ENCODE measurements at places on chromosomes 13 and 19.

- no peaks in the 10 kb centered on the region for H3K4me1 ChIP-seq
- H3K4me3 ChIP-seq = no peak overlapping the region
- DNase-seq = no peak
Measured at GRCh38 chr13:50449465-50449864, 394.0 kb downstream of the DLEU7 start.

- no peak overlapping the region for H3K27ac ChIP-seq
- no peaks in the 10 kb centered on the region for H3K27me3 ChIP-seq
- no peaks in the 10 kb centered on the region for H3K4me1 ChIP-seq
- H3K4me3 ChIP-seq = no peak overlapping the region
- no peaks in the 10 kb centered on the region for H3K36me3 ChIP-seq
- DNase-seq = no peak
Measured at GRCh38 chr13:44317752-44318151, 55.9 kb upstream of the SERP2 start.

- no peak for DNase-seq
- H3K4me3 ChIP-seq = no peak overlapping the region
- H3K27me3 ChIP-seq = peaks cover 98% of the 10 kb centered on the region
- H3K36me3 ChIP-seq = no peaks in the 10 kb centered on the region
Measured at GRCh38 chr13:27968316-27969081, 616 bp downstream of the CDX2 start.

DNA sequence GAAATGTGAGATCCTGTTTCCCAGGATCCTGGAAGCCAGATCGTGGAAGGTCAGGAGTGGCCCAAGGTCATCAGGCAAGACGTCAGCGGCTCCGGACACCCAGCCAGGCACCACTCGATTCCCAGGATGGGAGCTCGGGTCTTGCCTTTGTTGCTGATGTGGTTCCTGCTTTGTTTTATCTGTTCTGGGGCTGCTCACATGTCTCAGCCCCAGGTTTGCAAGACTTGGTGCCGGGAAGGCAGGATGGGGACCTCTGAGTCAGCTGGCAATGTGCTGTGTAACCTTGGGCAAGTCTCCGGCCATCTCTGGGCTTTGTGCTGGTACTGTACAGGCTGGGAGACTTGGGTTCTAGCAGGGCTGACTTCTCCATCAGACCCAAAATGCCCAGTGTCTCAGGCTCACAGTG lies 1.4 kb upstream of the FCHO1 start:
- peak overlapping the region; percentile 17 for H3K27ac ChIP-seq
- H3K4me1 ChIP-seq = peaks cover 11% of the 10 kb centered on the region
- H3K27me3 ChIP-seq = no peaks in the 10 kb centered on the region

GRCh38 chr13:113124211-113124970 lies 1.8 kb downstream of the F10 start:
- no peaks in the 10 kb centered on the region for H3K36me3 ChIP-seq
- no peak overlapping the region for H3K27ac ChIP-seq
- H3K27me3 ChIP-seq = peaks cover 3% of the 10 kb centered on the region
- no peak overlapping the region for H3K4me3 ChIP-seq
- no peak for DNase-seq
- H3K4me1 ChIP-seq = no peaks in the 10 kb centered on the region

DNA sequence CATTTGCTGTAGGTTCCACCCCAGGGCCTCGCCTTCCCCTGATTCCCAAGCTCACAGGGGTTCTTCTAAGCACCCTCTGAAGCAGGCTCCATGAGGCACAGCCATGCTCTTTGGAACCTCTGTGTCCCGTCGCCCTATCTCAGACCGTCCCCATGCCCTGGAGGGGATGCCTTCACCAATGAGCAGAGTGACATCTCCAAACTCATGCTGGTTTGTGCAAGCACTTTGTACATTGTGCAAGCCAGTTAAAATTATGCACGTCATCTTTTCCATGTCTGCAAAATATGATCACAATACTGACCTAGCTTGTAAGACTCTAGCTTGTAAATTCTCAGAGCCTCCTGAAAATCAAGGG lies 46.5 kb upstream of the RAP2A start:
- H3K27me3 ChIP-seq = no peaks in the 10 kb centered on the region
- no peak overlapping the region for H3K4me3 ChIP-seq
- DNase-seq = no peak
- peak overlapping the region; percentile 67 for H3K27ac ChIP-seq
- peaks cover 33% of the 10 kb centered on the region for H3K36me3 ChIP-seq

Data from upper lobe of right lung (tissue), 1 donor.